Neural crest cell (in vitro differentiated cells): ENCODE measurements at places on chromosomes 2 and 18.

- DNase-seq, result peak; percentile 9
Measured at GRCh38 chr2:232668805-232669444, 28.2 kb upstream of the GIGYF2 start.

GRCh38 chr2:28209864-28210263, 182.8 kb upstream of the FOSL2 start:
- DNase-seq, result no peak

- no peak for DNase-seq
Measured at GRCh38 chr18:37285825-37286224, 279.8 kb downstream of the CELF4 start.

- DNase-seq, result no peak
Measured at GRCh38 chr2:189336276-189336975, 104.8 kb upstream of the WDR75 start.

DNA sequence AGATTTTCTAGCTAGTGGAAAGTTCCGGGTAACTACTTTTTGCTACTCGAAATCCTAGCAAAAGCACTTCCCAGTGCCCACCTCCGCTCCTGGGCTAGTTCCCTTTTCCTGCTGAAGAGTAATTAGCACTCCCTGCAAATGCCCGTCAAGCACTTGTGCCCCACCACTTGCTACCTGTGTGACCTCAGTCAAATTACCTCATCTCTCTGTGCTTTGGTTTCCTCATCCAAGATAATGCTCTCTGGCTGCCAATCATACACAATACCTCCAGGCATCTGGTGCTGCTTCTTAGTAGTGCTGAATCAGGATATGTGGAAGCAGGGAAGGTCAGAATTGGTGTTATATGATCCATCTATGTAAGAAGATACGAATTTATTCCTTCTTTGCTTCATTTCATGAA, 102.1 kb upstream of the CDCA7 start:
- DNase-seq, result no peak

GRCh38 chr2:117335967-117336366, 478.5 kb upstream of the DDX18 start:
- no peak for DNase-seq

DNA sequence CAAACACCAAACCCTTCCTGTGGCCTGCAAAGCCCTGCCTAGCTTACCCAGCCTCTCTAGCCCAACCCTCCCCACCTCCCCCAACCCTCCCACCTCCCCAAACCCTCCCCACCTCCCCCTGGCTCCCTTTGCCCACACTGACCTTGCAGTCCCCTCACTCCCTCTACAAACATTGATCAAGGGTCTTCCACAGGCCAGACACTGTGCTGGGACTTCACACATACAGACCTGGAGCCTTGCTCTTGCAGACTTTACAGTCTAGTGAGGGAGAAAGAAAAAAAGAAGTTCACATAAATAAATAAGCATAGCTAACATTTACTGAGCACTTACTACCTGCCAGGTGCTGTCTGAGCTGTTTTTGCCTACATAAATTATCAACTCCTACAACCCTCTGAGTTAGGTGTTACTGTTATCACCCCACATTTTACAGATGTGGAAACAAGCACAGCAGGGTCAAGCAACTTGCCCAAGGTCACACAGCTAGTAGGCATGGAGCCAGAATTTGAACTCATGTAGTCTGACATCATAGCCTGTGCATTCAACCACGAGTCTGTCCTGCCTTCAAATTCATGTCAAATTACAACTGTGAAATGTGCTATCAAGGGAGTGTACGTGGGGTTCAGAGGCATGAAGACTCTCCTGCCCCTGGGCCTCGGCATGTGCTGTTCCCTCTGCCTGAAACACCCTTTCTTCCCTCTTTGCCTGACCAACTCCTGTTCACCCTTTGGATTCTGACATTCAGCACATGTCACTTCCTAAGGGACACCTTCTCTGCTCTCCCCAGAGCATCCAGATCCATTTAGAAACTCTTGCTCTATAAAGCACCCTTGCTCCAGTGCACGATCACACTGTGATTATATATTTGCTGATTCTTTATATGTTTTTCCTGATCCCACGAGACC, 209.9 kb downstream of the TNS1 start:
- DNase-seq, result no peak

DNA sequence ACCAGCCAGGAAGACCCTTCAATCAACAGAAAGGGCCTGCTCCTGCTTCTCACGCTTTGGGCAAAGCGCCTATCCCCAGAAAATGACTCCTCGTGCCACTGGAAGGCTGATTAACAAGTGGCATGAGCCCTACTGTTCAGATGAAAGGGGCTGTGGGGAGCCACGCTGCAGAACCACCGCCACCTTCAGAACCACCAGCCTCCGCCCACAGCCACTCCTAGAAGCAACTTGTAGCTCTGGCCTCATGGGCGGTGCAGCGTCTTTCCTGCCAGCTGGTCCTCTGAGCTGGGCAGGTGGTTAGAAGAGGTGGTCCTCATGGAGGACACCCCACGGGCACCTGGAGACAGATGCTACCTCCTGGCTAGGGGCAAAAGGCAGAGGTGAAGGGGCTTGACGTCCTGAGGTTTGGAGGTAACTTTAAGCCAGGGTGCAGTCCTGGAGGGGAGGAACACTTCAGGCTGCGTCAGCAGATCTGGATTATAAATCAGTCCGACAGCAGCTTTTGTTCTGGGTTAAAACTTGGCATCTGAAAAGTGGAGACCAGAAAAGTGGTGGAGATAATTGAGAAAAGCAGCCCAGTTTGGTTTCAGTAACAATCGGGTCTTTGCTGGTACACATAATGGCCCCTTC, 861 bp upstream of the SEMA4C start:
- DNase-seq, result no peak

- DNase-seq, result no peak
Measured at GRCh38 chr18:73615506-73615905, 532.1 kb downstream of the FBXO15 start.

- DNase-seq, result no peak
Measured at GRCh38 chr2:45678791-45679348, 27.4 kb downstream of the PRKCE start.

DNA sequence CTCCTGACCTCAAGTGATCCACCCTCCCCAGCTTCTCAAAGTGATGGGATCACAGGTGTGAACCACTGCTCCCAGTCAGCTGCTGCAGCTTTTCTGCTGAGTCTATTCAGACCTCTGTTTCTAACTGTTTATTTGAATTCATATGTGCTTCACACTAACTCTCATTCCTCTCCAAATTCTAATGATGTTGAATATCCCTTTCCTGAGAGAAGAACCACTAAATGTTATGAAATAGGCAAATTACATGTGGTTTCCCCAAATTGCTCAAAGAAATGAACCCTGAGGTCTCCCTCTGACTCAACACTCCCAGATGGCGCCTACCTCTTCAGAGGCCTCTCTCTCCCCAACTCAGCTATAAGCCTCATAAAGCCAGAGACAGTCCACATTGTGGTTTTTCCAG, 98.6 kb downstream of the IRS1 start:
- DNase-seq, result no peak

DNA sequence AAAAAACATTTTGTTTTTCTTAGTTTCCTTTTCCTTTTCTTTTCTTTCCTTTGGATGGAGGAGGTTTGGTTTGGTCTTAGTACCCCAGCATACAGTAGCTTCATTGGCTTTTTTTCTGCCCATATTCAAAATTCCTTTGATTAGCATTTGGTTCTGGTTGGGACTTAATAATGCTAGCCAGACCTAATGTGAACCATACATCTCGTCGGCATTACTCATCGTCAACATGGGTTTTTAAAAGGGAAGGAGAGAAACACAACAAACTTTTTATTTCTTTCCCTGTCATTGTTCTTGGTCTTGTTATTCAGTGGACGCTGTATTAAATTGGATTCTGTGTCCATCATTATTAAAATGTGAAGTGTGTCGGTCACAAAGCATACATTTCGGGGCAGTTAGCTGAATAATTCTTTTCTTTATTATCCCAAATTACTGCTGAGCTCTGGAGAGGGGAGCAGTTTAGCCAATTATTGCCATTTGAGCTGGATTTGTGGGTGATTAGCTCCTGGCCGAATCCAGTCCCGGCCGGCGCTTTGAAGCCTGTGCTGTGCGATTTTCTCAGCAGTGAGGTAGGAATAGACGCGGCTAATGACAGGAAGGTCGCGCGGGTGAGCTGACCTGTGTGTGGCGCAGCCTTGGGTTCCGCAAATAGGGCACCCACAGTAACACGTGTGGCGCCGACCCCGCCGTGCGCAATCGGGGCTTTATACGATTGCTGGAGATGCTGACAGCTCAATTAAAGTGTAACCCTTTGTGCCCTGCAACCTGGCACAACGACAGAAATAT, 303.3 kb downstream of the GBX2 start:
- DNase-seq, result no peak

DNA sequence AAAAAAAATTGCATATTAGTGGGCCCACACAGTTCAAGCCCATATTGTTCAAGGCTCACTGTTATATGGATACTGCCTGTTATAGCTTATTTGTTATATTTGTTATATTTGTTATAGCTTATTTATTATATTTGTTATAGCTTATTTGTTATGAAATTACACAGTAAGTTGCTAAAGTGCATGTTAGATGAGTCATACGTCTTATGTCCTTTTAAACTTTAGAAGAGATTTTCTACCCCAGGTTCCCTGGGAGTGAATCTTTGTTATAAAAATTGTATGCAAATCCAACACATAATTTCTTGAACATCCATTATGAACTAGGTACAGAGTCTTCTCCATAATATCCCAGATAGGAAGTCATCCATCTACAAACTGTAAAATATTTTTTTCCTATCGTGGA, 22.1 kb downstream of the HTR2B start:
- DNase-seq, result no peak

DNA sequence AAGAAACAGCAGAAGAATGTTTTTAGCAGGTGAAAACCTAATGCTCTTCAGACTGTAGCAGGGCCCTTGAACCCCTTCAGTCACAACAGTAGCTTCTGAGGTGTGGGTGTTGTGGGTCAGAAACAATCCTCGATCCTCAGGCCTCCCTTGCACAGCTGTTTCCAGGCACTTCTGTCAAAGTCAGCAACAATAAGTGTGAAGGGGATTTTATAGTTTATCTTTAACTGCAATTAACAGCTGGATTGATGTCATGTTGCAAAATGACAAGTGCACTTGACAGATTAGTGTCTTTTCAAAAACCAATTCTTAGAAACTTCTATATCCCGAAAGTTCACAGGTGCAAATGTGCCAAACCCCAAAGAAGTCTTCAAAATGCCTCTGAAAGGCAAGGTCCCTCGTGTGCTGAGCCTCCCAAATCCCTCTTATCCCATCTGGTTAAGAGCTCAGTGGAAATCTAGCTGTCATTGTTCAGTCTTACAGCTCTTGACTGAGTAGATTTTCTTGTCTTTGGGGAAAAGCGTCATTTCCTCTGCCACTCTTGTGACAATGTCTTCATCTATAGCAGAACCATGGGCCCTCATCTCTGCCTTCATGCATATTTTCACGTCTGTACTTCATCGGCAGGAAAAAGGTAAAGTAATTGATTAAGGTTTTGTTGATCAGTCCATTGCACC, 29.6 kb downstream of the M1AP start:
- DNase-seq, result no peak

DNA sequence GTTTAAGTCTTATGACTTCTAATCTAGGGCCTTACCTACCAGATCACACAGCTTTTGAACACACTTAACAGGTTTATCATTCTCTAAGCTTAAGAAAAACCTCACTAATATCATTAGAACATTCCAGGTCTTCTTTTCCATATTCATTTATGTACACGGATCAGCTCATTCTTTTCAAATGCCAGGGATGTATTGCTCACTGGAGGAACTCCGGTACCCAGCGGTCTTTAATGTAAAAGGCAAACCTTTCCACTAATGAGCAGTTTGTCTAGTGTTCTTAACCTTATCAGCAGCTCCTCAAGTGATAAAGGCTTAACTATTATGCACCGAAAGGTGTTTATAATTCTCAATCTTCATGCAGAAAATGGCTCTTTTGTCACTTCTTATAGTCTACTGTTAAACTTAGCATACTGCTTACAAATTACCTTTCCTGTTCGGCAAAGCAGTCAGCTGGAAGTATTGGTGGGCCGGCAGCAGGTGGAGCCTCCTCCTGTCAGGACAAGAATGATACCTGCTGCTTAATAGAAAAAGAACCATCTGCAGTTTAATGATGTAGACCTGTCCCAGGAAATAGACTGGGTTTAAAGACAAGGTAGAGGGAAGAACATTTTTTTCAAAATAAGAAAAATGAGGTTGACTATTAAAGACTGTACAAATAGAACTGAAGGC, 142.7 kb downstream of the FIGN start:
- no peak for DNase-seq

DNA sequence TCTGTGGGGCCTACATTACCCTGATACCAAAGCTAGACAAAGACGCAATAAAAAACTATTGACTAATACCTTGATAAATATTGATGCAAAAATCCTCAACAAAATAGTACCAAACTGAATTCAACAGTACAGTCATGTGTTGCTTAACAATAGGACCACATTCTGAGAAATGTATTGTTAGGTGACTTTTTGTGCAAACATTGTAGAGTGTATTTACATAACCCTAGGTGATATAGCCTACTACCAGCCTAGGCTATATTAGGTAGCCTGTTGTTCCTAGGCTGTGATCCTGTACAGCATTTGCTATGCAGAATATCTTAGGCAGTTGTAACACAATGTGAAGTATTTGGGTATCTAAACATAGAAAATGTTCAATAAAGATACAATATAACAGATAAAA, 36.7 kb downstream of the CCDC138 start:
- DNase-seq, result no peak

DNA sequence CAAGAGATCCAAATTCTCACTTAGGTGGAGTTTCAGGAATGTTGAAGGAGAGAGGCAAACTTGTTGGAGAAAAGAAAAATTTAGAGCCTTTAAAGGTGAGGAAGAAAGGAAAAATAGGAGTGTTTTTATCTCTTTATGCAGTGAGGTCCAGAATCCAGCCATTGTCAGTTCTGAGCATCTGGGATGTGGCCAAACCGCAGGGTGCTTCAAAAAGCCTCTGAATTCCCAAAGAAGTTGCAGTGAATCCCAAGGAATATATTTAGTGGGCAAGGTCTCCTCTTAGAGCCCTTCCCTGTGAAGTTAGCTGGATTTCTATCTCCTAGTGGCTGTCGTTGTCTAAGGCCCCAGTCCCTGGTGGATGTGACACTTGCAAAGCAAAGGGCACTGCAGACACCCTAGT, 51.2 kb downstream of the MTCL1 start:
- DNase-seq, result no peak

- no peak for DNase-seq
Measured at GRCh38 chr2:95265182-95265581, 9.1 kb upstream of the PROM2 start.

GRCh38 chr2:54895730-54896129, 154.5 kb downstream of the RTN4 start:
- DNase-seq, result no peak

- no peak for DNase-seq
Measured at GRCh38 chr2:120548627-120549608, 186.8 kb upstream of the GLI2 start.
